Smooth muscle cell of the coronary artery (primary cell): ENCODE measurements at places on chromosomes 12 and 14. TPM values are rescaled to one million over a fixed set of nuclear protein-coding genes. Genes with fewer than 3 reads are reported as not detected.

PITPNM2 gene
- total RNA-seq, result 1.4 and 2.5 TPM in 2 replicates

AMN gene
- total RNA-seq, result 0.23 TPM in 1 of 2 replicates, not detected in the other

COCH gene
- 0.12 and 0.15 TPM in 2 replicates for total RNA-seq

SMOC1 gene
- total RNA-seq, result 1.6 TPM in 1 of 2 replicates, not detected in the other

SLC2A13 gene
- total RNA-seq, result 8.3 and 17.7 TPM in 2 replicates

FOXA1 gene
- not detected in 2 replicates for total RNA-seq

EGLN3 gene
- 0.08 and 1.3 TPM in 2 replicates for total RNA-seq

ADCY4 gene
- total RNA-seq, result 0.60 and 16.7 TPM in 2 replicates

MMP19 gene
- total RNA-seq, result 4.0 and 12.0 TPM in 2 replicates

ARMH4 gene
- 4.1 and 8.0 TPM in 2 replicates for total RNA-seq

TTC9 gene
- total RNA-seq, result 0.23 TPM in 2 replicates

RAP1B gene
- total RNA-seq, result 172 and 197 TPM in 2 replicates

PCK2 gene
- total RNA-seq, result 13.3 and 44.0 TPM in 2 replicates

SPX gene
- total RNA-seq, result 0.23 TPM in 1 of 2 replicates, not detected in the other
